NCI-H1694 (cell line): ENCODE measurements at places on chromosomes 7 and 10.

- DNase-seq: no peak
Observed at GRCh38 chr10:7275761-7276440, 134.9 kb downstream of the SFMBT2 start.

- no peak for DNase-seq
Observed at GRCh38 chr7:4286351-4286750, 395.7 kb upstream of the FOXK1 start.

DNA sequence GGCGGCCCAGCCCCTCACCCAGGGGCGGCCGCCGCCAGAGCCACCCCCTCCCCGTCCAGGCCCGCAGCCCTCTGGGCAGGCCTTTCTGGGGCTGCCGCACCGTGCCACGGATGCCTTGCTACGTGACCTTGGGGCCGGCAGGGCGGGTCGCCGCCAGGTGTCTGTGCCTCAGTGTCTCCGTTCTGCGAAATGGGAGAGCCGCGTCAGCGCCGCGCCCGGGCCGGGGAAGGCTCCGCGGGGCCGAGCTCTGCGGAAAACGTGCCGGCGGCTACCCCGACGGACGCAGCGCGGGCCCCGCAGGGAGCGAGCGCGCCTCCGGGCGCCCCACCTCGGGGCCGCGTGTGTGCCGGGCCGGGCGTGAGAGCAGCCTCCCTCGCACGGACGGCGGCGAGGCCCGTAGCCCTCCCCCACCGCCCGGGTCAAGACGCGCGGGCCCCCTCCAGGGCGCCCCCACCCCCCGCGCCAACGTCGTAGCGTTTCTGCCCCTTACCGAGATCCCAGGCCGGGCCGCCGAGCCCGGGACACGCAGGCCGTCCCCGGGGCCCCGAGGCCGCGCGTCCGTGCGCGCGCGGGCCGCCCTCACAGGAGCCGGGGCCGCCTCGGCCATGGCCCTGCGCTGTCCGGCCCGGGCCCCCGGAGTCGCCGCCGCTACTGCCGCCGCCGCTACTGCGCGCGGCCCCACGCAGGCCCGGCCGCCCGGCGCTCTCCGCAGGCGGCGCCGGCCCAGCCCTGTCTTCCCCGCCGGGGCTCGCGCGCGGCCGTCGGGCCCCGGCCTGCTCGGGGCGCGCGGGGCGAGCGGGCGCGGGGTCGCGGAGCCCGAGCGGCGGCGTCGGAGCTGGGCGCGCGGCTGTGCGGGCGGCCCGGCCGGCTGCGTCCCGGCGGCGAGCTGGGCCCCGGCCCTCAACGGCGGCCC, 1.1 kb downstream of the ZNF777 start:
- DNase-seq: no peak

DNA sequence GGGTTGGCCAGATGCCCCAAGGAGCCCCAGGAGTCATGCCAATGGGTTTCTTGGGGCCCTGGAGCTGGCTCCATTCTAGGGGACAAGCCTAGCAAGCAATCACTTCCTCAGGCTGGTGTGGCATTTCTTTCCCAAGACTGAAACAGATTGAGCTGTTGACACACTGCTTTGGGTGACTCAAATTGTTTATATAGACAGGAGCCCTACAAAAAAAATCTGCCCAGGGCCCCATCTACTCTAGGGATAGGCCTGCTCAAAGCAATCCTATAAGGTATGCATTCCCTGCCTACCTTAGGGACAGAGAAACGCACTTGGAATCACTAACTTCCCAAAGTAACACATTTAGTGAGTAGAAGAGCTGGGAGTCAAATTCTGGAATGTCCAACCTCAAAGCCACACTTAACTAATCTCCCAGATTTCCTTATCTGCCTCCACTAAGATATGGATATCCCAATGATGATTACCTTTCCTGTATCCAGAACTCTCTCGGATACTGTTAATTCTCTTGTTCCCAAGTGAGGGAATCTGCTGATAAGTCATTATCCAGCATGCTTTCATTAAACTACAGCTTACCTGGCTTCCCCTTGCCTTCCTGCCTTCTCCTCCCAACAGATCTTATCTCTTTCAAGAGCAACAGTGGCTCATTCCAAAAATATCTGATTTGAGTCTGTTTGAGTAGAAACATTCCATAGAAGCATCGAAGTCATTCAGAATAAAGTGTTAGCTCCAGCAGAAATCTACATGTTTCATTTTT, 3.1 kb downstream of the ABLIM1 start:
- no peak for DNase-seq

GRCh38 chr7:14292737-14293136, 303.3 kb upstream of the ETV1 start:
- DNase-seq: no peak

- no peak for DNase-seq
Observed at GRCh38 chr7:104921596-104921995, 92.4 kb upstream of the KMT2E start.

GRCh38 chr7:28745351-28745750, 212.8 kb downstream of the TRIL start:
- DNase-seq: no peak

DNA sequence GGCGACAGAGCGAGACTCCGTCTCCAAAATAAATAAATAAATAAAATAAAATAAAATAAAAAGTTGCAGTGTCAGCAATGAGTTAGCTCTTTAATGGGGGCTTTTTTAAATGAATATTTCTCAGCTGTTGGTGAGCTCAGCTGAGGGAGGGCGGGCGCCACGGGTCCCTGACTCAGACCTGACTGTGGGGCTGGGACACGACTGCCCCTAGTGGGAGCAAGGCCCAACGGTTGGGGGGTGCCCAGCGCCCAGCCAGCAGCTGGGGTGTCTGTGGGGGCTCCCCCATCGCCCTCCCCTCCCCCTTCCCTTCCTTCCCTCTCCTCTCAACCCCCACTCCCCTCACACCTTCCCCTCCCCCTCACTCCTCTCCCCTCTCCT, 46.6 kb downstream of the PWWP2B start:
- no peak for DNase-seq

- no peak for DNase-seq
Observed at GRCh38 chr7:52540041-52540440, 495.4 kb upstream of the POM121L12 start.

DNA sequence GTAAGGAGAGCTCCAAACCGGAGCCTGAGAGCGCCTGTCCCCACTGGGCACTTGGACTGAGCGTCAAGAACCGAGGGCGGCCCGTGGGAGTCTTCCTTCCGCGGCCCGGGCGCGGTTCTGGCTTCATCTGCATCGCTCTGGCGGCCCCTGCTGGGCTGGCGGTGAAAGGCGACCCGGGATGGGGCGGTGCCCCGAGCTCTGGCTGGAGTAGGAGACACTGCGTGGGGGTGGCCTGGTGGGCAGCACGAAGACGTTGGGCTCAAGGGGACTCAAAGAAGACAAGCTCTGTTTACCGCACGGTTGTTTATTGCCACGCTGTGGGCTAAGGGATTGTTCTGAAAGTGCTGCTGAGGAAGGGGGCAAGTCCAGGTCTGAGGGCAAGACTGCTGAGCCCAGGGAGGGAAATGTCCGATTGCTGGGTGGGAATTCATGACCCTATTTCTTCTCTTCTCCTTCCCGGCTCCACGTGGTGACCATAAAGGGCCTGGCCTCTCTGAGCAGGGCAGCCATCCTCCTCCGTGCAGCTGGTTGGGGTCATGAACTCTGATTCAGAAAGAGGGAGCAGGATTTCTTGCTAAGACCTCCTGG, 29.8 kb downstream of the PLAU start:
- DNase-seq: peak; percentile 15

- DNase-seq: no peak
Observed at GRCh38 chr10:74213571-74214162, 62.6 kb downstream of the ADK start.

- DNase-seq: no peak
Observed at GRCh38 chr7:18978108-18978495, 139.3 kb downstream of the TWIST1 start.

- DNase-seq: no peak
Observed at GRCh38 chr7:16646472-16647072, 591 bp downstream of the BZW2 start.

DNA sequence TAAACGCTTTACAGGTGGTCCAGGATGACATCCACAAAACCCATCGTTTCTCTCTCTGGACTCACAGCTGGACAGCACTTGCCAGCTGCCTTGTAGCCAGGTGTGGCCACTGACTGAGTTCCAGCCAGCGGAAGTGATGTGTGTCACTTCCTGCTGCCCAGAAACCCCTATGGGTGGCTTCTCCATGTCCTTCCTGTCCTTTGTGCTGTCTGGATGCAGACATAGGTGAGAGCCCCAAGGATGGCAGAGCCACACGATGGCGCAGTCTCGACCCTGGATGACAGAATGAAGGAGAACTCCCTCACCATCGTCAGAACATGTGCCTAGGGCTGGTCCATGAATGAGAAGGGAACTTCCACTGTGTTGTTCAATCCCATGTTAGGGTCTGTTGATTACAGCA, 22.1 kb downstream of the NMT2 start:
- DNase-seq: no peak

GRCh38 chr10:11856089-11856488, 32.9 kb downstream of the PROSER2 start:
- no peak for DNase-seq

DNA sequence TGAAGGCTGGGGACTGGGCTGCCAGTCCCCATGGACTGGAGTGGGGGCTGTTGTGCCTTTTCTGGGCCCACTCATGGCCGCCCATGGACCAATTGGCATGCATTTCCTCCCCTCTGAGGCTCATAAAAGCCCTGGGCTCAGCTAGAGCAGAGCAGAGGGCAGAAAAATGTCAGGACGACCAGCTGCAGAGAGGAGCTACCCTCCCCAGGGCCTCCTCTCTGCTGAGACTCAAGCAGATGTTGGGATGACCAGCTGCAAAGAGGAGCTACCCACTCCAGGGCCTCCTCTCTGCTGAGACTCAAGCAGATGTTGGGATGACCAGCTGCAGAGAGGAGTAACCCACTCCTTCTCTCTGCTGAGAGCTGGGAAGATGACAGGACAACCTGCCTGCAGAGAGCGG, 20.3 kb upstream of the NUB1 start:
- DNase-seq: no peak

DNA sequence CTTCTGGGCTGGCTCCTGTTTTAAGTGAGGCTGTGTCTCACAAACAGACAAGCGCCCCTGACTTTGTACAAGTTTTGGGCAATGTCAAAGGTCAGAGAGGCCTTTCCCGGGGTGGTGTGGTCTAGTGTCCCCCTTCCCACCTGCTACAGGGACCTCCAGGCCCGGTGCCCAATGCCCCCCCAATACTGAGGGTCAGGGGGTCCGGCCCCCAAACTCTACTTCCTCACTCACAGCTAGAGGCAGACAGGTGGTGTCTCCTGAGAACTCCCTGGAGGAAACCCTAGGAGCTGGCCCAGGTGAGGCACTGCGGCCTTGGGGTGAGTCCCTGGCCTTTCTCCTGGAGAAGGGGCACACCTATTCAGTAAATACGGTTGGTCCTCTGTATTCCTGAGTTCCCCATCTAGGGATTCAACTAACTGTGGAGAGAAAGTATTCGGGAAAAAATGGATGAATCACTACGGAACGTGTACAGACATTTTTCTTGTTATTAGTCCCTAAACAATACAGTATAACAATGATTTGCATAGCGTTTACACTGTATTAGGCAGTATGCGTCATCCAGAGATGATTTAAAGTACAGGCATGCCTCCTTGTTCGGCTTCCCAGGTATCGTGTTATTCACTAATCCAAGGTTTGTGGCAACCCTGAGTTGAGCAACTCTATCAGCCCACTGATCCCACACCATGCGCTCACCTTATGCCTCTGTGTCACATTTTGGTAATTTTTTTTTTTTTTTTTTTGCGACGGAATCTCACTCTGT, 308.1 kb downstream of the WDR37 start:
- no peak for DNase-seq

- no peak for DNase-seq
Observed at GRCh38 chr10:101189461-101190401, 39.5 kb downstream of the LBX1 start.
